ENCODE measurements at places on chromosomes 7 and 10.

DNA sequence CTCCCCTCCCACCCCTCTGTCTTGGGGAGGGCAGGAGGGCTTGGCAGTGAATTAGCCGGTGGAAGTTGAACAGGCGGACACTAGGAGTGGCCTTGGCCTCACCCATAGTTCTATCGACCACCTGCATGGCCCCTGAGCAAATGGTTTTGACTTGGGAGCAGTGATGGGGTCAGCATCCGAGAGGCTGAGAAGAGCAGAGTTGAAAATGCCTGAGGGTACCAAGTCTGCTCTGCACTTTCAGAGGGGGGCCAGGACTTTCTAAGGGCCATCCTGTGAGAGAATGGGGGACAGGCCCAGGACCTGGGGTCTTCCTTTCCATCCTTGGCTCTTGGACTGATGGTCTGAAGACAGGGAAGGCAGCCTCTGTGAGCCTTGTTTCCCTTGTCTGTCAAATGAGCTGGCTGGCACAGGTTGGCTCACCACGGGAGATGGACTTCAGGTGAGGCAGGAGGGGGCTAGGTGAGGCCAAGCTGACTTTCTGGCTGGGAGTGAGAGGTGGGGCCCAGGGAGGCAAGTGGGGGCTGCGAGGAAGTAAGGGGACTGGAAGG is 29.4 kb downstream of the CDH23 start:
- DNase-seq: no peak

DNA sequence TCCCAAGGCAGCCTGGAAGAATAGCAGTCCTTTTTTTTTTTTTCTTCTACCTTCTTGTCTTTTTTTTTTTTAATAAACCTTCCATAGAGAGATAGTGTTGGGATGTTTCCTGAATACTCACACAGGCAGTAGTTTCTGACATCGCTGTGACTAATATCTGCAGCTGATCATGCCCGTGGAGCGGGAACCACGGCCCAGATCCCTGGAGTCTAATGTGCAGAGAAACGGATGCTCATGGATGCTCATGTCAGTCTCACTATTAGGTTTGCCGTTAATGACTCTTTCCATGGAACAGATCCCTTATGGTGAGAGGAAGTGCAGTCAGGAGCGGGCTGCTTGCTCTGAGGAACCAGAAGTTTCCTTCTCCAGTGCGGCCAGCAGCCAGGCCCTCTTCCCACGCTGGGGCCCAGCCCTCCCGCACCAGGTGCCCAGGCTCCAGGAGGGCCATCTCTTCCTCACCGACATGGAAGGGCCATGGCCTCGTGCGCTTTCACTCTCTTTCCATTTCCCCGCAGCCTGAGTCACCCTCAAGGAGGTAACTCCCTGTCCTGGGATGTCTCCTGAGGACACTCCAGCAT is 132.5 kb downstream of the WDR37 start:
- DNase-seq: no peak

DNA sequence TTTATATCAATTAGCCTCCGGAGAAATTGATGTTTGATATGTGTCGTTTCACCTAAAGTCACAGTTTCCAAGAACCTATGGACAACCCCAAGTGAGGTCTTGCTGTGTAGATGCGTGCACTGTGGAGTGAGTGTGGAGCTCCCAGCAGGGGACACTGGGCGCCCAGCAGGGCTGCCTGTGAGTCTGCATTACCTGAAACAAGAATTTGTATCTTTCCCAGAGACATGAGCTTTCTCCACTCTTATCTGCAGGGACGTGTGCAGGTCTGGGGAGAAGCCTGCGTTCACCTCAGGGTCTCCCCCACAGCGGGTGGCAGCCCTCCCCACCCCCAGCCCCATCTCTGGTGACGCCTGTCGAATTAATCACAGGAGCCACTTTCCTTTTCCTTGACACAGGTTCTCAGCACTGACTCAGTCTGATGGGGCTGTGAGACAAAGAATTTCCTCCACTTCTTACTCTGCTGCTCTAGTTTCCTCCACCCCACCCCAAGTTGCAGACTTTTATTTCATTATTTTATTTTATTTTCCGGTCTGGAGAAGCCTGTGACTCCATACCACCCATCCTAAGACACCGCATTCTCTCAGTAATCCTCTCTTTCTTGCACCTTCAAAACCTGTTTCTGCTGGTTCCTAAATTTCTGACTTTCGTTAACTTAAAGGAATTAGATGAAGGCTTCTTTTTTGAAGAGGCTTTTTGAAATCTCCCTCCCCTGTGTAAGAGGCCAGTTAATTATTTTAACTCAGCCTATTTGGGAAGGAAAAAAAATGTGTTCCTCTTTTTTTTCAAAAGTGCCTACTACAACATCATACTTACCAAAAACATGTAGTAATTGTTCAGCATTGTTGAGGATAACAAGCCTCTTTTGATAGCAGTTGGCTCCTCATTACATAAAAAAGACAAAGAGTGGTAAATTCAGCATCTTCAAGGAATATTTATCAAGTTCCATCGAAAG is 17.0 kb upstream of the INSIG1 start:
- DNase-seq: no peak

- no peak for DNase-seq
These were observed 88.2 kb upstream of the CXCL12 start for GRCh38 chr10:44473146-44473545.

GRCh38 chr10:16995867-16996529 is 133.6 kb downstream of the CUBN start:
- DNase-seq: no peak

DNA sequence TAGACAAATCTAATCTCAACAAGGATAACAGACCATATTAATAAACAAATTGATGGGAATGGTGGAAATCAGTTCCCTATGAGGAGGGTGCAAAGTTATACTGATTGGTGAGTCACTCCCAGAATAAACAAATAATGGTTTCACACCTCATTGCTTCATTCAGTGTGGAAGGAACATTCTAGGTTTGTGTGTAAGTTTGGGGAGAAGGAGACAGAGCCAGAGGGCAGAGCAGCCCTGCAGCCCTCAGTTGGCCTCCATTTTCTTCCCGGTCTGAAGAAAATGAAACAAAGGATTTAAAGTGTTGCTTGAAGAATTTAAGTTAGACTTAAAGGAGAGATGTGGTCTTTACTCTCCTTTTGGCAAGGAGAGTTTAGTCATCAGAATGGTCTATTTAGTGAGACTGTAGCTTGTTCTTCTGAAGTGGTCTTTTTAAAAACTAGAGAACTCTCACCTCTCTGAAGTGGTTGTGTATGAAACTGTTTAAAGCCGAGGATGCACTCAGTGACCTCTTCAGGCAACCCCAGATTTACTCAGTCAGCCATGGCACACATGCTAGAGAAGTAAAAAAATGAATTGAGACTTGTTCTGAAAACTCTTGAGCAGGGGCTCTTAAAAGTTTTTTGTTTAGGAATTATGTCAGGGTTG is 27.2 kb downstream of the IKZF1 start:
- DNase-seq: no peak

DNA sequence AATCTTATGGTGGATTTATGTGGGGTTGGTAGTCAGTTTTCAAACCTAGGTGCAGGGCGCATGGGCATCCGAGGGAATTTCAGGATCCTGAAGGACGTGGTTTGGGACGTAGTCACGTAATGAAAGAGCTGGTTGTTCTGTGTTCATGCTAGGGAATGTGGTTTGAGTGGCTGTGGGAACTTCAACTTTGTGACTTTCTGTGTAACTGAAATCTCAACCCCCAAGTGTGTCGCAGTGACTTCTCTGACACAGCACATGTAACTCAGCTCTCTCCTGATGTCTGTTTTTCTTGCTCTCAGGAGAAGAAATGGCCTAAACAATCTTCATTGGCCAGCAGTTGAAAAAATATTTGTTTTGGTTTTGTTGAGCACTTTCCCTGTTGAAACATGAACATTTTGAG is 199.0 kb downstream of the PTEN start:
- no peak for DNase-seq

- DNase-seq: no peak
These were observed 24.0 kb downstream of the COBL start for GRCh38 chr7:51292596-51292995.

DNA sequence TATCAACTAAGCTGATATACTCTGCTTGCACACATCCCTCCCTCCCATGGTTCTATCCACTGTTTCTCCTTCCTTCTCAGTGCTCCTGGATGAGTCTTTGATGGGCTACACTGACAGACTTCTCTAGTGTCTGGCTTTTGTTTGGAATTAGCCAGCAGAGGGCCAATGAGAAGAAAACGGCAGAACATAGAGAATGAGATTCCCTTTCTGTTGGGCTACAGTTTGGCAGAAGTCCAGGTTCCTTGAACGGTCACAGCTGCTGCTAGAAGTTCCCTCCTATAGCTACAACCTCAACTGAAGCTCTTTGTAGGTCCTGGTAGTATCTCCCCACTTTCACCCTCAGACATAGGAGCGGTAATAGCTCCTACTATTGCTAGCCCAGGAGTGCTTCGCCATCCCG is 251.1 kb upstream of the LRRN3 start:
- no peak for DNase-seq

GRCh38 chr10:88466786-88467185 is 116.3 kb downstream of the RNLS start:
- no peak for DNase-seq

GRCh38 chr7:120825152-120825551 is 32.8 kb downstream of the TSPAN12 start:
- no peak for DNase-seq

GRCh38 chr10:14474656-14475055 is 143.9 kb upstream of the FRMD4A start:
- no peak for DNase-seq

DNA sequence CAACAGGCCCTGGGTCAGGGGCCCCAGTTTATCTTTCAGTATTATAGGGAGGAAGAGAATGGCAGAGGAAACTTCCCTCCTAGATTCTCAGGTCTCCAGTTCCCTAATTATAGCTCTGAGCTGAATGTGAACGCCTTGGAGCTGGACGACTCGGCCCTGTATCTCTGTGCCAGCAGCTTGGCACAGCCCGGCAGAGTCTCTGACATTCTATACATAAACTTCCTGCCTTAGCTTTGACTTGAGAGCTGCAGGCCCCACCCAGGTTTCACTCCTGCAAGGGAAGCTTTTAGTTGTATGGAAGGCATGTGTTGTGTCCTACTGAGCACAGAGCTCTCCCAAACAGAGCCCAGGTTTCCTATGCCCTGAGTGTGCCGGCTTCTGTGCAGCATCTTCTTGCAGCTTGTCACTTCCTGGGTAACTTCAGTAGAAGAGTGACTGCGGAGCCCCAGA is 205.6 kb upstream of the PRSS58 start:
- DNase-seq: no peak

DNA sequence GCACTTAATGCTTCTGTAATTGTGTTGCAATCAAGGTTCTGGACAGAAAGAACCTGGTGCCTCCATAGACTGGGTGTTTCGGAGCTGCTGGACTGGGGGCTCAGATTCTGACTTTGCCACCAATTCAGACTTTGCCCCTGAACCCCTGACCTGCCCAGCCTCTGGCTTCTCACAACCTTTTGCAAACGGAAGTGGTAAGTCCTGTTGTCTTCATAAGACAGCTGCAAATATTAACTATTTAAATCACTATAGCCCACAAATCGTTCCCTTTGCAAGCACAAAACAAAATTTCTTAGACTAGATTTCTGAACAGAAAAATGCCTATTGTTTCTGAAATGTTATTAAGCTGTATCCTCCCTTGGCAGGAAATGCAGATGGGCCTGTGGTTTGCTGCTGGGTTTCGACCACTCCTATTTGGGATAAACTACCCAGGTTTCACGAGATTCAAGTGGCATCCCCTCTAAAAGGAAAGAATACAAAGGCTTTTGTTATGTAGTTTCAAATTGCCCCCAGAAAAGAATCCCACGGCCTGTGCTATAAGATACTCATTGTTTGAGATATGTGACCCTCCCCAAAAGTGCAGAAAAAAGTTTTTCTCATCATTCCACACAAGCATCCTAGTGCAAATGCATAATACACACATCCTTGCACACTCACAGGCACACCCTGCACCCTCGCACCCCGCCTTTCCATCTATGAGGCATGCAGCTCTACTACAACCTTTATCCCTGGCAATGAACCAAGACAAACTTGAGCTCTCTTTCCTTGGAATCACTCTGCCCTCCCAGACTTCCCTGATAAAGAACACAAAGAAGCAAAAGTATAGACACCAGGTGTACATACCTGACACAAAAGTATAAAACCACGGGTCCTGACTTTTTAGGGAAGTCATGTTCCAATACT is 209.1 kb downstream of the PRPF18 start:
- no peak for DNase-seq

DNA sequence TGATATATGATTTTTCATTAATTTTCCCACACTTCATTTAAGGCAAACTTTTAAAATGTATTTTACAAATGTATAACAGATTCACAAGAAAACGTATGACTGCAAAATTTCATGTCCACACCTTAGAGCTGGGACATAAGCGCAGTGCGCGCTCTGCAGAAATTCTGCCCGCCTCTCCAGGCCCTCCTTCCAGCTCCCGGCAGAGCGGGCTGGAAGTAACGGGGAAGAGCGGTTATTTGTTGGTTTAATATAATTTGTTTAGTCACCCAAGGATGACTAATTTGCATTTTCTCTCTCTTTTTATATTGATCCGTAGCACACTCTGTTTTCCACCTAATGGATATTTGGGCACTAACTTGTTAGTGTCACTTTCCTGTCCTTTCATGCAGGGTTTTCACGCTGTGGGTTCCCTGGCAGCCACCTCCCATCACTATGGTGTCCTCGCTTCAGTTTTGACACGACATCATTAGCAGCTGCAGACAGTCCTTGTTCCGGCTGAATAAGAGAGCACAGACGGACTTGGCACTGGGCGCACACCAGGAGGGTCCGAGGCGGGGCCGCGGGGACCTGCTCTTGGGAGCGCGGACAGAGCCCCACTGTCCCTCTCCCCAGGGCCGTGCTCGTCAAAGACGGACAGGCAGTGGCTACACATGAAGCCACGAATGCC is 129.2 kb upstream of the SEC61G start:
- DNase-seq: no peak

- DNase-seq: no peak
These were observed 12.5 kb upstream of the DDIT4 start for GRCh38 chr10:72260976-72261783.

GRCh38 chr10:22505911-22506685 is 160.8 kb downstream of the SPAG6 start:
- no peak for DNase-seq

- peak; percentile 26 for DNase-seq
These were observed 151.8 kb upstream of the YAE1 start for GRCh38 chr7:39414224-39415035.

DNA sequence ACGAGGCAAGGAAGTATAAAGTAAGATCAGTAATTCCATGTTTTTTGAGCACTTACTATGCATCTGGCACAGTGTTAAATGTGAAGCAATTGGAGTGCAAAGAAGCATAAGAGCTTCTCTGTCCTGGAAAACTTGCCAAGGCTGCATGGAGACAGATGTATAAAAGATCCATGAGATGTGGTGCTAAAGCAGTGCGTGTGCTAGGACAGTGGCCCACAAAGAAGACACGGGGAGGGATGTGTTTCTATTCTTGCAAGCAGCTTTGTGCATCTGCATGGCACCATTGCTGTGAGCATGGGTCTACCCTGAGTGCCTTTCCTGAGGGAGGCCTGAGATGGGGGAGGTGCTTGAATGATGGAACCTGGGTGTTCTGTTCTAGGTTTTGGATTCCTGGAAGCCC is 5.1 kb upstream of the CDHR3 start:
- no peak for DNase-seq

DNA sequence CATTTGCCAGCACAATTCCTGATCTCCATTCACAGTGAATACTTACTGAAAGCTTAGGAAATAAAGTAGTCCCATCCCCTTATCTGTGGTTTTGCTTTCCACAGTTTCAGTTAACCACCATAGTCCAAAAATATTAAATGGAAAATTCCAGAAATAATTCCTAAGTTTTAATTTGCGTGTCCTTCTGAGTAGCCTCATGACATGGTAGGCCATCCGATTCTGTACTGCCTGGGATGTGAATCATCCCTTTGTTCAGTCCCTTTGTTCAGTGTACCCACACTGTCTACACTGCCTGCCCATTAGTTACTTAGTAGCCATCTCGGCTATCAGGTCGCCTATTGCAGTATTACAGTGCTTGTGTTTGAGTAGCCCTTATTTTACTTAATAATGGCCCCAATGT is 14.2 kb downstream of the RAB11FIP2 start:
- DNase-seq: no peak

Measured in HCT116 (cell line).